Activated B cell treated with CpG ODN at 0.5 μM for 24 hours (primary cell): ENCODE measurements at places on chromosomes 5 and 9. TPM values are rescaled to one million over a fixed set of nuclear protein-coding genes. Genes with fewer than 3 reads are reported as not detected.

GRCh38 chr5:135218790-135219568 is 180.1 kb downstream of the MACROH2A1 start:
- no peak overlapping the region for H3K27ac ChIP-seq
- no peak for DNase-seq
- no peaks in the 10 kb centered on the region for H3K36me3 ChIP-seq
- peaks cover 10% of the 10 kb centered on the region for H3K27me3 ChIP-seq

- no peaks in the 10 kb centered on the region for H3K4me1 ChIP-seq
- H3K36me3 ChIP-seq = peaks cover 80% of the 10 kb centered on the region
- H3K4me3 ChIP-seq = no peak overlapping the region
- no peak for DNase-seq
- no peaks in the 10 kb centered on the region for H3K27me3 ChIP-seq
- no peak overlapping the region for H3K27ac ChIP-seq
Observed at GRCh38 chr9:134150557-134151214, 13.7 kb downstream of the RNU6ATAC start.

DNA sequence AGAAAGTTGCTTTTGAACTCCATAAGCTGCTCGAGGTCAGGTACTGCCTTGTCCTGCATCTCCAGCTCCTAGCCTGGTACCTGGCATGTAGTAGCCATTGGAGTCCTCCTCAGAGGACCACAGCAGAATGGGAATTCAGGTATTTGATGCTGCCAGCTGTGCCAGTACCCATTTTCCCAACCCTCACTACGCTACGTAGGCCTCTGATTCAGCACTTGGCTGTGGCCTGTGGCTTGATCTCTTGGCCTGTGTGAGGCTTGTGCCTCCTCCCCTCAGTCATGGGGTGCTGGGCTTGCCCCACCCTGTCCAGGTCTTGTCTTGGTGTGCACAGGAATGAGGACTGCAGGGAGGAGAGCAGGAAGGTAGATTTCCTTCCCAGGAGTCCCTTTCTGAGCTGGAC is 11.8 kb downstream of the OTULIN start:
- H3K36me3 ChIP-seq = peaks cover 65% of the 10 kb centered on the region
- H3K27me3 ChIP-seq = no peaks in the 10 kb centered on the region
- peak overlapping the region; percentile 76 for H3K4me3 ChIP-seq
- H3K4me1 ChIP-seq = peaks cover 86% of the 10 kb centered on the region
- peak overlapping the region; percentile 86 for H3K27ac ChIP-seq

- no peak for DNase-seq
- H3K4me1 ChIP-seq = no peaks in the 10 kb centered on the region
- H3K4me3 ChIP-seq = no peak overlapping the region
- no peaks in the 10 kb centered on the region for H3K27me3 ChIP-seq
- no peak overlapping the region for H3K27ac ChIP-seq
Observed at GRCh38 chr9:75612205-75612604, 278.3 kb upstream of the PCSK5 start.

DNA sequence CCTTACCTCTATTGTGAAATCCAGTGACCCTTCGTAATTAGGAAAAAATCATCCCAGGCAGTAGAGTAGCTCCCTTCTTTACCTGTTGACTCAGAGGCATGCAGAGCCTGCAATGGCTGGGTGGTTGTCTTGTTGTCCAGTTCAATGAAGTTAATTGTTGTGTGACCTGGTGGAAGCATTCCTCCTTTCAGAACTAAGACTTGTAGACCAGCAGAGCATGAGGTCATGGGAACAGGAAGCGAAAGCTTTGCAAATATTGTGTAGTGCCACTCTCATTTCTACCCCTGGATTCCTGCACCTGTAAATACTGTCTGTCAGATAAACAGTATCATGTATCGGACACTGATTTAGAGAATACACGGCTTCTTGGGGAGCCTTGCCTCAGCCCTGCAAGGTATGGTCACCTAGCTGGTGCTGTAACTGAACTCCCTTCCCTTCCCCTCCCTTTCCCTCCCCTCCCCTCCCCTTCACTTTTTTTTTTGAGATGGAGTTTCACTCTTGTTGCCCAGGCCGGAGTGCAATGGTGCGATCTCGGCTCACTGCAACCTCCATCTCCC is 5.7 kb upstream of the PRXL2C start:
- no peaks in the 10 kb centered on the region for H3K36me3 ChIP-seq
- H3K27me3 ChIP-seq = peaks cover 3% of the 10 kb centered on the region
- no peak overlapping the region for H3K4me3 ChIP-seq
- peaks cover 8% of the 10 kb centered on the region for H3K4me1 ChIP-seq

- DNase-seq = no peak
- no peak overlapping the region for H3K27ac ChIP-seq
Observed at GRCh38 chr5:9818340-9818845, 188.2 kb upstream of the TAS2R1 start.

DNA sequence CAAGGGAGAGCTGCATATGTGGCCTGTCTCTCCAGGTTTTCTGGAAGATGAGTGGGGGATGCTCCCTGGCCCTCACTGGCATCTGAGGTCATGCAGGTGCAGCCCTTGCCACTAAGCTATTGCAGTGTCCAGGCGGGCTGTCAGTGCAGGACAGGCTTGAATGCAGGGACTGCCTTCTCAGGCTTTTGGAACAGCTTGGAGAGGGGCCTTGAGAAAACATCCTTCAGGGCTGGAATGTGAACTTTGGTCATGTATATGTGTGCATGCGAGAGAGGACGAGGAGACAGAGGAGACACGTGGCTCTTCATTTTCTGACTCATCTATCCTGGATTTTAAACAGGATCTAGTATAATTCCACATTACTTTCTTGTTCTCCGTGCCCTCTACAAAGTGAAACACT is 90.3 kb downstream of the MACROH2A1 start:
- peaks cover 11% of the 10 kb centered on the region for H3K4me1 ChIP-seq
- no peak overlapping the region for H3K4me3 ChIP-seq
- no peak overlapping the region for H3K27ac ChIP-seq
- no peak for DNase-seq

CCNO gene
- not detected in 2 replicates for total RNA-seq

DNA sequence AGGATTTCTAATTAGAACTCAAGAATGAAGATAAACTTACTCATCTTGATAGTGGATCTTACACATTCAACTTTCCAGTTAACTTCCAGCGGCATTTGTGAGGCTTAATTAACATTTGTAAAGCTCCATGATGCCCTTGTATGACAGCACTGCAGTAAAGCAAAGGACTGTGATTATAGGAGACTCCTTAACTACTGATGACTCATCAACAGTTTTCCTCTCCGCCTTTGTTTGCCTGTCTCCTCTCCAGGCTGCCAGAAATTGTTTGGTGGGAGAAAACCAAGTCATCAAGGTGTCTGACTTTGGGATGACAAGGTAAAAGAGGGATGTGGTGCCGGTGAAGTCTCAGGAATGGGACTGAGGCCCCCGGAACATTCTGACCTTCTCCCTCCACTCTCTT is 20.4 kb upstream of the CYFIP2 start:
- no peak overlapping the region for H3K27ac ChIP-seq
- no peaks in the 10 kb centered on the region for H3K36me3 ChIP-seq
- no peak overlapping the region for H3K4me3 ChIP-seq

DNA sequence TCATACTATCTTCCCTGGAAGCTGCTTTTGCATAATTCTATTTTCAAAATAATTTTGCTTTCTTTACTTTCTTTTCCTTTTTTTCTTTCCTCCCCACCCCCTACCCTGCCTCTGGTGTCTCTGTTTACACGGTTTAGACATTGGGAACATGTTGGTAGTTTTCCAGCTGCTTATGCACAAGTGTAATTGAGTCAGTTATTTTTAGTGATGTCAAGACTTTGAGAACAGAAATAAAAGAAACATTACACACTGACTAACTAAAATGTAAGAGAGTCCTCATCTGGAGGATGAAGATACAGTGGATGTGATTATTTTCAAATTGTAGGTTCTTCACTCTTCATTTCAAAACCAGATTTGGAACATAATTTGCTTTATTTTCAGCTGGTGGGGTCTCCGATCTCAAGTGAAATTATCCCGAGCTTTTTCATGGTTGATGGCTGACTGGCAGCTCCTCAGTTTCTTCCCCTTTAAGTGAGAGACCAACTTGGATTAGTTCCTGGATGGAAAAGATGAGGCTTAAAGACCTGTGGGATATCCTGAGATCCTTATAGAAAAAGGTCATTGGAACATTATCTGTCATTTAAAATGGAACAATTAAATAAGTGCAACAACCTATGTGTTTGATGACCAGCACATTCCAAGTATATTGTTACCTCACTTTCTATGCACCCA is 154.4 kb upstream of the ZNF462 start:
- H3K4me1 ChIP-seq = no peaks in the 10 kb centered on the region
- H3K27me3 ChIP-seq = no peaks in the 10 kb centered on the region
- DNase-seq = no peak
- H3K27ac ChIP-seq = no peak overlapping the region

DNA sequence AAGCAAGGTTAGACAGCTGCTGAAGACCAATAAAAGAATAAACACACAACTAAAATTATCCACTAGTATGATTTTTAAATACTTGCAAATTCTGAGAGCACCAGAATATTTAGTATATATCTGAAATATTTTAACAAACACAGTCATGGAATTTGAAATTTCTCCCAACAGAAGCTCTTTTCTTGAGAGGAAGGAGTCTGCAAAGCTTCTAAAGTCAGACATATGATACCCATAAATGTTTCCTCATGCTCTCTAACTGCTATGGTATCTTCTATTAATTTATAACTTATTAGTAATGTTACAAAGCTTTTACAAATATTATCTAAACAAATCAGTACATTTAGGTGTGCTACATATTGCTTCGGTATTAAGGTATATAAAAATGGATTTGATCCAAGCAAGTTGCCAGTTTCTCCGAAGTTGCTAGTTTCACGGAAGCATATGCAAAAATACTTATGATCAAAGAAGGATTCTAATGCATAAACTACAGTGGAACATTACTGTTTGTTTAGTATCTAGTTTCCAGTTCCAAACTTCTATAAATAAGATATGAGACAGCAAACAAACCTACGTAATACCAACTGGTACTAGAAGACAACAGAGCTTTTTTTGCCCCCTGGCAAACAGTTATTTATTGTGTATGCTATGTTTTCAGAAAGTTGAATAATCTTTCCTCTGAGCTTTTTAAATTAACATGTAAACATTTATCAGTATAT is 22.0 kb downstream of the FNIP1 start:
- no peaks in the 10 kb centered on the region for H3K27me3 ChIP-seq
- peaks cover 5% of the 10 kb centered on the region for H3K36me3 ChIP-seq
- H3K4me3 ChIP-seq = no peak overlapping the region
- H3K4me1 ChIP-seq = peaks cover 25% of the 10 kb centered on the region
- DNase-seq = no peak
- no peak overlapping the region for H3K27ac ChIP-seq

GRCh38 chr5:27318701-27319100 is 280.3 kb upstream of the CDH9 start:
- H3K4me1 ChIP-seq = no peaks in the 10 kb centered on the region
- no peak overlapping the region for H3K4me3 ChIP-seq
- H3K36me3 ChIP-seq = no peaks in the 10 kb centered on the region
- no peak overlapping the region for H3K27ac ChIP-seq
- DNase-seq = no peak

- H3K27ac ChIP-seq = no peak overlapping the region
- no peak overlapping the region for H3K4me3 ChIP-seq
- H3K4me1 ChIP-seq = no peaks in the 10 kb centered on the region
Observed at GRCh38 chr9:2359891-2360471, 261.6 kb upstream of the VLDLR start.

DNA sequence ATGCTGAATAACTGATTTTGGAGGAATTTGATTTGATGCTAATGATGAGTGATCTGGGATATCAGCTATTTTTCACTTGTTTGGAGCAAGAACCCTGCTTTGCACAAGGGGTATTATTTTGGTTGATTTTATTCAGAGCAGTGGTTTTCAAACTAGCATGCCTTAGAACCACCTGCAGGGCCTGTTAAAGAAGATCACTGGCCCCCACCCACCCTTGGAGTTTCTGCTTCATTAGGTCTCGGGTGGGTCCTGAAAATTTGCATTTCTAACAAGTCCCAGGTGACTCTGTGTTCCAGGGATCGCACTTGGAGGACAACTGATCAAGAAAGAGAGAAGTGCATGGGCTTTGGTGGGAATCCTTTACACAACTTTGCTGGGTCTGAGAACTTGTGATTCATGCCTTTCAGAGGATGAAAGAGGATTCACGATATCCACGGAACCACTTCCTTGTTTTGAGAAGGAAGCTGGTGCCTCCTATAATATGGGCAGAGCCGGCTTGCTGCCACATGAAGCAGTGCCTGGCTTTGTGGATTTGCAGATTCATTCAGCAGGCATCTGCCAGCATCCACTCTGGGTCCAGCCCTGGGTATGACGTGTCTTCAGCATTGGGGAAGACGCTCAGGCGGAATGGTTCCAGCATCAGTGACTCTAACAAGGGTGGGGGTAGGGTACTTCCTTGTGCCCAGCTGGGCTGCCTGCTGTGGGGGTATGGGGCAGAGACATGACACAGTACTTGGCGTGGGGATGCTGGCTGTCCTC is 106.6 kb upstream of the PITX1 start:
- no peak overlapping the region for H3K27ac ChIP-seq
- H3K36me3 ChIP-seq = no peaks in the 10 kb centered on the region
- peaks cover 17% of the 10 kb centered on the region for H3K27me3 ChIP-seq
- DNase-seq = no peak
- peaks cover 15% of the 10 kb centered on the region for H3K4me1 ChIP-seq
- H3K4me3 ChIP-seq = no peak overlapping the region

- DNase-seq = no peak
- no peaks in the 10 kb centered on the region for H3K27me3 ChIP-seq
- H3K4me3 ChIP-seq = no peak overlapping the region
- H3K36me3 ChIP-seq = peaks cover 7% of the 10 kb centered on the region
- H3K27ac ChIP-seq = no peak overlapping the region
Observed at GRCh38 chr9:137460363-137461315, 1.5 kb upstream of the NSMF start.

- peaks cover 6% of the 10 kb centered on the region for H3K4me1 ChIP-seq
- DNase-seq = no peak
- no peaks in the 10 kb centered on the region for H3K27me3 ChIP-seq
Observed at GRCh38 chr5:55480781-55481180, 54.0 kb downstream of the PLPP1 start.

OCLN gene
- total RNA-seq = 1.9 and 2.2 TPM in 2 replicates

IRGM gene
- 0.22 and 0.24 TPM in 2 replicates for total RNA-seq

DNA sequence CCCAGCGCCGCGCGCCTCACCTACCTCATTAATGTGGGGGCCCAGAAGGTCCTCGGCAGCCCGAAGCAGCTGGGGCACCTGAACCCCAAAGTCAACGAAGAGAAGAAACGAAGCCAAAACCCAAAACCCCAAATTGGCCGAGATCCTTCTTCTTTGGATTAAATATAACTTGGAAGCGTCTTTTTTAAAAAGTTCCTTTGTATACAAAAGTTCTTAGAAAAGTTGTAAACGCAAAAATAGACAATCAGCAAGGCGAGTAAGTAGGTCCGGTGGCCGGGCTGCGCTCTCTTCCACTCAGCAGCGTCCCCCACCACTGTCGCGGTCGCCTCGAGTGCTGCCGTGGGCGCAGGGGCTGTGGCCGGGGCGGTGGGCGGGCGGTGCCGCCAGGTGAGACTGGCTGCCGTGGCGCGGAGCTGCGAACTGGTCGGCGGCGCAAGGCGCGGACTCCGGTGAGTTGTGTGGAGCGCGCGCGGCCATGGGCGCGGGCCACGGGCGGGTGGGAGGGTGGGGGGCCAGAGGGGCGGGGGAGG is 360 bp downstream of the KLF4 start:
- H3K36me3 ChIP-seq = no peaks in the 10 kb centered on the region
- peak overlapping the region; percentile 78 for H3K4me3 ChIP-seq
- H3K4me1 ChIP-seq = peaks cover 28% of the 10 kb centered on the region
- DNase-seq = no peak
- no peak overlapping the region for H3K27ac ChIP-seq

NTRK2 gene
- 0.07 and 0.10 TPM in 2 replicates for total RNA-seq
